ENCODE measurements at places on chromosomes 4 and X. TPM values are rescaled to one million over a fixed set of nuclear protein-coding genes. Genes with fewer than 3 reads are reported as not detected.

DNA sequence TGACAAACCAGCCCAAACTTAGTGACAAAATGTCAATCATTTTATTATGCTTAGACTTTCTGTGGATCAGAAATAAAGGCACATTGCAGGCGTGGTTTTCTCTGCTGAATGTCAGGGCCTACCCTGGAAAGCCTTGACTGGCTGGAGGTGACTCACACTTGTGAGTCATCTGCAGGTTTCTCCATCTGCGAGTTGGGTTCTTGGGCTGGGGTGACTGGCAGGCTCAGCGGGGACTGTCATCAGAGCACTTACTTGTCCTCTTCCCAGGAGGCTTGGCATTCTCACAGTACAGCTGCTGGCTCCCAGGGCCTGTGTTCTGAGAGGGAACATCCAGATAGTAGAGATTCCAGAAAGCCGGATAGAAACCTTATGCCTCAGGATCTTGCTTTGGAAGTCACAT lies 153.8 kb upstream of the AGA start:
- DNase-seq, result no peak

Gene AMBN
- polyA plus RNA-seq, result not detected

Gene HS3ST1
- 0.30 TPM for polyA plus RNA-seq

GRCh38 chr4:113335746-113336145 lies 286.3 kb downstream of the ANK2 start:
- DNase-seq, result no peak

Gene EXOC1L
- polyA plus RNA-seq, result not detected

DNA sequence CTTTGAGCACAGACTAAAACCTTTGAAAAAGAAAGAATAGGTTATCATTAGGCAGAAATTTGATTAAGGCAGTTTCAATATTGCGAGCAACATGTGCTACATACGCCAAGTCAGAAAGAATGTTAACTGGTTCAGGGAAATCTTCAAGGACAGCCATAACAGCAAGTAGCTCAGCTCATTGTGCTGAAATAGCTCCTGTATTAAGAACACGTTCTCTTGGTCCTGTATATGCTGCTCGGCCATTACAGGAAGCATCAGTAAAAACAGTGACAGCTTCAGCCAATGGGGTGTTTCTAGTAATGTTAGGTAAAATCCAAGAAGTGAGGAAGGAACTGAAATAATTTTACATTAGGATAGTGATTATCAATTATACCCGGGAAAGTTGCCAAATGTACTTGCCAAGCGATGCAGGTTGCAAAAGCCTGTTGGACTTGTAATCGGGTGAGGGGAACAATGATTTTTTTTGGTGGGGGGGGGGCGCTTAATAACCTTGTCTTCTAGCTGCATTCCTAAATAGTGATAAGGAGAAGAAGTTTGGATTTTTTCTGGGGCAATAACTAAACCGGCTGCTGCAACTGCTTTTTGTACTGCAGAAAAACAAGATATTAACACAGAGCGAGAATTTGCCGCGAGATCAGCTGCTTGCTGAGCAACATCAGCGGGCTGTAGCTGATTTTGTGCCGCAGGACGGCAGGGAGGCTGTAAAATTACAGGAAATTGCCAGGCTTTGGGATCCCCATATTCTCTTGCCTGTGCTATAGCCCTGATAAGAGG lies 49.4 kb upstream of the RASSF6 start:
- no peak for DNase-seq

Gene SMIM31
- polyA plus RNA-seq, result not detected

Gene PRRG1
- polyA plus RNA-seq, result 3.0 TPM

GRCh38 chr4:53532521-53532920 lies 58.8 kb downstream of the LNX1 start:
- DNase-seq, result no peak

DNA sequence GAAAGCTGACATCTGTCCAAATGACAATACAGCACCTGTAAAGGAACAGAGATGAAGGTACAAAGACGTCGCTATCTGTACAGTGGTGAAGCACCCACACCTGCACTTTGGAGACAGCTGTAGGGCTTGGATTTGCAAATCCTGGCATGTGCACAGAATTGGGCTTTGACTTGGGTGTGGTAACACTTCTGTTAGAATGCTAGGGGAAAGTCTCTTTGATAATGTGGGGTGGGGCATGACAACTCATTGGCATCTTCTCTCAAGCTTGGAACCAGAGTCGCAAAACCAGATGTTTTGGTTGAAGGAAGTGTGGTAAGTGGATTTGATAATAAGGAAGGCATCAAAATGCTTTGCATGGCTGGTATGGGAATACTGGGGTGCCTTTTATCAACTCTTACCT lies 55.5 kb downstream of the VCX3B start:
- DNase-seq, result no peak

GRCh38 chr4:25437926-25438325 lies 60.9 kb downstream of the ANAPC4 start:
- DNase-seq, result no peak

Gene CHRDL1
- polyA plus RNA-seq, result 0.53 TPM

Gene PDZD4
- polyA plus RNA-seq, result 1.7 TPM

- peak; percentile 89 for DNase-seq
These were observed 28.7 kb upstream of the STOX2 start for GRCh38 chr4:183876268-183876934.

- no peak for DNase-seq
These were observed 14.2 kb upstream of the MID1 start for GRCh38 chrX:10634392-10635161.

GRCh38 chrX:150201841-150202240 lies 161.3 kb upstream of the MAMLD1 start:
- no peak for DNase-seq

Gene UGT2B17
- polyA plus RNA-seq, result not detected

DNA sequence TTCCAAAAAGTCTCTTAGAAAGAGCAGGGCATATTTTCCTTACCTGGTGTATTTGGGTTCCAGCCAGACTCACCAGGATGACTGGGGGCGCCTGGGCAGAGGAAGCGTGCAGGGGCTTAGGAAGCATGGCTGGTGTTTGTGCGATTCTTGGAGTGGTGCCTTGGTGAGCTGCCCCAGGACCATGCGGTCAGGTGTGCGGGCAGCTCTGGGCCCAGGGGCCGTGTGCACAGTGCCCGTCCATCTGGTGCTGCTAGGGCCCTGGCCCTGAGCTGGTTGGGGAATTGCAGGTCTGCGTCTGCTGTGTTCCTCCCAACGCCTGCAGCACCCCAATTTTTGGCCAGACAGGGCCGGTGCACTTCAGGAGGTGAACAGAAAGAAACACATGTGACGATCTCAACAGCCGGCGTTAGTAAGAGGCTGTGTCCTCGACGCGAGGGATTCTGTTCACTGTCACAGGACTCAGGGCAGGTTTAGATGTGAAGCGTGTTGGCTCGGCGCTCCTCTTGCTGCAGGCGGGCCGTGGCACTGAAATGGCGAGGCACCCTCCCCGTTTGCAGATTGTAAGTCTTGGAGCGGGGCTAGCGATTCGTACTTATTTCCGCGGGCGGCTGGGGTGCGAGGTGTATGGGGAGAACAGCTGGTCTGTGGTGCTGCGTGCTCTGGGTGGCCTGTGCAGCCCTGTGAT lies 15.2 kb downstream of the RGS12 start:
- DNase-seq, result no peak

Gene CSAG2
- polyA plus RNA-seq, result not detected

GRCh38 chr4:117420948-117421347 lies 335.6 kb upstream of the TRAM1L1 start:
- no peak for DNase-seq

DNA sequence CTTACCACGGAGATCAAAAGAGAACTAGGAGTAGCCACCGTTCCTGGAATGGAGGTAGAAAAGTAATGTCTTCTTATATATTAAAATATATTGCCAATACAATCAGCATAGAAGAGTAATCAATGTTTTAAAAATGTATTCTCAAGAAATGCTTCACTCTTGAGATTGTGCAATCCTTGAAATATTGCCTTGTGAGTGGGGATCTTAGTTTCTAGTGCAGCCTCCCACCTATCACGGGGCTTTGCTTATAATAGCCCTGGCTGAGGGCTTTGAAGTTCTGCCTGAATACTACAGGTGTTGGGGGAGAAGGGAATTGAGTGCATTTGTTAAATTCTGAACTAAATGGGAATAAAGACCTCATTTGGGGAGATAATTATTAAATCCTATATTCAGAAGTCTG lies 55.5 kb downstream of the VGLL1 start:
- DNase-seq, result no peak

DNA sequence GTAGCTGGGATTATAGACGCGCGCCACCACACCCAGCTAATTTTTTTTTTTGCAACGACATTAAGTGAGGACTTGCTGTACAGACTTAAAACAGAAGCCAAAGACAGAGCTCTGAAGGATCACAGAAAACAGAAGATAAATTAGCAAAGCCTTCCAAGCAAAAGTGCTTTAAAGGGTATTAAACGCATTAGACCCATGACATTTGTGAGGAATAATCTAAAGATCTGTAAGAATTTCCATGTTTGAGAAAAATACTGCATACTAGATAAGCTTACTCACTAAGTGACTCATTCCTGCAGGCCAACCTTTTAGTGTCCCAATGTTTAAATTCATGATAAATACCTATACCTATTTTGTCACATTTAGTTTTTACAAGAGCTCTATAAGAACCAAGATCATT lies 27.4 kb downstream of the SMARCA1 start:
- no peak for DNase-seq

DNA sequence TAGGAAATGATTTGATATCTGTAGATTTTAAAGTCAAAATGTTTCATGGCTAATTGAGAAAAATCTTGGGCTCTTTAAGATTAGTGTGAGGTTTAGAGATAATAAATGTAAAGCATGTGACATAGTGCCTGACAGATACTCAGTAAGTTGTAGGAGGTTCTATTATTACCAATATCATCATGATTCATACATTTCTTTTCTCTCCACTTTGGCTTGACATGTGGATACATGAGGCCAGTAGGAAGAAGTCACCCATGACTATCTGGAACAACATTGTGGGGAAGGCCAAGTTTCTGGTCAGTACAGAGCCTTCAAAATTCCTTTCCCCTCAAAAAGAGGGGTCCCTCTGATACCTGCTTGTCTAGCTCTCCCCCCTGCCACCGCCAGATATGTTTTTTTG lies 91.2 kb upstream of the SORBS2 start:
- DNase-seq, result no peak

Gene PPA2
- polyA plus RNA-seq, result 67.8 TPM

- DNase-seq, result no peak
These were observed 109.5 kb upstream of the EOLA2 start for GRCh38 chrX:150047818-150048217.

GRCh38 chr4:8140915-8141314 lies 17.7 kb downstream of the ABLIM2 start:
- no peak for DNase-seq

Gene PPM1K
- polyA plus RNA-seq, result 72.8 TPM

Gene BMP3
- polyA plus RNA-seq, result not detected

Gene COX7B2
- not detected for polyA plus RNA-seq

Gene LRCH2
- polyA plus RNA-seq, result 0.65 TPM

GRCh38 chrX:66142351-66142750 lies 21.7 kb upstream of the HEPH start:
- no peak for DNase-seq
